ENCODE measurements at places on chromosomes 12 and 14.
A peak's percentile ranks its signal among the peaks of the same experiment; 100 is the strongest.

DNA sequence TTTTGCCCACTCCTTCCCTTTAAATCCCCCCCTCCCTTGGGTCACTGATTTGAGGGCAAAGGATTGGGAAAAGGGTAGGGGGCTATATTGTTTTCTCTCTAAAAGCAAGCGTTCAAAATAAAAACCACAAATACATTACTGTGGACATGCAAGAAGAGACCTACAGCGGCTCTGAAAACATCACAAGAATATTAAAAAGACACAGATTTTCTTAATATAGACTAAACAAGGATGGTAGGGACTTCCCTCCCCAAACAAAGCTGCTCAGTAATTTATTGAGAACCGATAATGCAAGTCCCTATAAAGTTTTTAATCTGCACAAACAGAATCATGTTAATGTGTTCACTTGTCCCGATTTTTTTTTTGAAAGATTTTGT is 12.9 kb downstream of the TBX3 start:
- no peak for DNase-seq

DNA sequence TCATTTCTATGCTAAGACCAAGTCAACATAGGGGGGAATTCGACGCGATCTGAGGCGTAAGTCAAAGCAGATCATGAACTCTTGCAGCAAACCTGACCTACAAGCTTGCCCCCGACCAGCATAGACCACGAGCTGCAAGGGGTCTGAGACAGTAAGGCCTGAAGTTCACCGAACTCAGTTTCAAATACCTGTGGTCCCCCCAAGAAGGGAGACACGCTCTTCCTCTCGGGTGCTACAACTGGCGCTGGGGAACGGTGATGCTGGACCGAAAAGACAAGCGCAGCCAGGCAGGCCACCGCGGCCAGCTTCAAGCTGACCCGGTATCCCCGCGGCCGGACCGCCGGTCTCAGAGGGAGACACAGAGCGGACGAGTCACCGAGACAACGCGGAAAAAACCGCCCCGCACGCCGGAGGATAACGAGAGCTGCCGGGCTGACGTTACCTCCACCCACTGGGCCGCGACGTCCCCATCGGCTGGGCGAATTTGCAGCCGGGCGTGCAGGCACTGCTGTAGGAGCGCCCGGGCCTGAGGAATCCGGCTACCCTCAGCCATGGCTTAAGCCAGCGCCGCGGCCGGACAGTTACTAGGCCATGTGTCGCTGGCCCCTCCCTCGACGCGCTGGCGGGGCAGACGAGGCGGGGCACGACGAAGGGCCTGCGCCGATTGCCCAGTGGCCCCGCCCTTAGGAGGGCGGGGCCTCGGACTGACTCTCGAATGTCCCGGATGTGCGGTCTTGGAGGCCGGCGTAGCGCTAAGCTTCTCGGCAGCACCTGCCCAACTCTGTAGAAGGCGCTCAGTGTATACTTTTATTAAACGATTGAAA is at the start of gene DTD2:
DTD2 (minus strand) TSS at position 666 of the 824 bp plus-strand sequence; CDS start at position 553, 113 bp downstream.
- peak; percentile 41 for DNase-seq

DNA sequence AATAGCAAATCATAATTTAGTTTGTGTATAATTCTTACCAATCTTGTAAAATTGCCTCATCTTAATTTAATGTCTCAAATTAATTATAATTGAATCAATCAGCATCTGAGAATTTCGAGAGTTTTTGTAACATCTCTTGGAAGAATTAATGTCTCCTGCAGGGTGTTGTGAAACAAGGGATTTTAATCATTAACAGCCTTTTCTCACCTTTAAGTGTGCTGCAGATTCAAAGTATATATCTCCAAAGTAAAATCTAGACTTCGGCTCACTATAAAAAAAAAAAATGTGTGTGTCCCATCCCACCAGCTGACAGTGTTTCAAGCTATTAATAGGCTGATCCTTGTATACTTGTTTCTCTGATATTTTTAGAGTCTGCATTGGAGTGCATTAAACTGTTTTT is 603.1 kb downstream of the ETNK1 start:
- no peak for DNase-seq

- DNase-seq, result no peak
These were observed 2.0 kb downstream of the FGF6 start for GRCh38 chr12:4443616-4444015.

- DNase-seq, result no peak
These were observed 25.6 kb upstream of the C12orf71 start for GRCh38 chr12:27107986-27108385.

DNA sequence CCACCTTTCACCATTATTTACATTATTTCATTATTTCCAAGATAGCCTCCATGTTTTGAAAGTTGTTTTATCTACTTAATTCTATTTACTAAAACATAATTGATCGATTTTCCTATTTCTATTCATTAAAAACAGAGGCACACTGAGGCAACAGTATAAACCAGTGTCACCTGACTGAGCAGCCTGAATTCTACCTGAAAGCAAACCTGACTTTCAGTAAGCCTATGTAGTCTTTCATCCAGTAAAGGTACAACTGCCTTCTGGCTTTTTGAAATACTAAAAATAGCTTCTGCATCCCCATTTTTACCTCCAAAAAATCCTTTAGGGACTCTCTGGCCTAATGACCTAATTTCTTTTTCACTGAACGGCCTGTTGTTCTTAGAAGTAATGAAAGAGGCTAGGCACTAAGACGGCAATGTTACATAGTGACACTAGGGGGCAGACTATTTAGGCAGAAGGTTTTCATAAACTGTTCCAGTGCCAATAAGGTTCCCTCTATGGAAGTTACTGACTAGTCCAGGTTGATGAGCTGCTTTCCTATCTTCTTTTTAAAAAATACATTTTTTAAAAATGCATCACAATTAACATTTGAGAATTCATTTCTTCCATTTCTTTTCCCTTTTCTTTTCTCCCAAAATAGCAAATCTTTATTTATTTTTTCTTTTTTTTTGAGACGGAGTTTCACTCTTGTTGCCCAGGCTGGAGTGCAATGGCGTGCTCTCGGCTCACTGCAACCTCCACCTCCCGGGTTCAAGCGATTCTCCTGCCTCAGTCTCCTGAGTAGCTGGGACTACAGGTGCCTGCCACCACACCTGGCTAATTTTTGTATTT is 17.5 kb downstream of the ANAPC5 start:
- DNase-seq, result no peak

DNA sequence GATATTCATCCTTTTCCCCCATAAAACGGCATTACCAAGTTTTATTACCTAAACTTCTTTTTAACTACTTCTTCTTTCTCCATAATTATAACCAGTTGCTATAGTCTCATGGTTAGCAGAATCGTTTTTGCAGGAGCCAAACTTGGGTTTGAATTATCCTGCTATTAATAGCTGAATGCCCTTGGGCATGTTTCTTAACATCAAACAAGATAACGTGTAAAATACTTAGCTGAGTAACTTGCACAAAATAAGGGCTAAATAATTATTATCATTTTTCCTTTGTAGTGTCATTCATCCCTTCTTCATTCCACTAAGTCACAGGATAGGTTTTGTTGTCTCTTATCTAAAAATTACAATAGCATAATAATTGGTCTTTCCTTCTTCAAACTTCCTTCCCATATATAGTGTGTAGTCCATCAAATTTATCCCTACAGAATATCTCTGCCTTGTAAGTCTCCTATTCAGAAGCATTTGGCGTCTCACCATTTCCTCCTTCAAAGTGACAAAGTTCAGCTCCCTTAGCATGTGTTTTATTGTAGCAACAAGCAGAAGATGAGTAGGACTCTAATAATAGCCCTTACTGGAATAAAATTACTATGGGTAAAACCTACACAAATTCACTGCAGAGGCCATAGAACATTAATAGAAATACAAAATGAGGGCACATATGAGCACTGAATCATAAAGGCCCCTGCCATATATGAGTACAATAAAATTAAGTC is 63.8 kb downstream of the FAR2 start:
- no peak for DNase-seq

GRCh38 chr12:7375145-7375543 is 68.8 kb downstream of the CD163L1 start:
- no peak for DNase-seq

DNA sequence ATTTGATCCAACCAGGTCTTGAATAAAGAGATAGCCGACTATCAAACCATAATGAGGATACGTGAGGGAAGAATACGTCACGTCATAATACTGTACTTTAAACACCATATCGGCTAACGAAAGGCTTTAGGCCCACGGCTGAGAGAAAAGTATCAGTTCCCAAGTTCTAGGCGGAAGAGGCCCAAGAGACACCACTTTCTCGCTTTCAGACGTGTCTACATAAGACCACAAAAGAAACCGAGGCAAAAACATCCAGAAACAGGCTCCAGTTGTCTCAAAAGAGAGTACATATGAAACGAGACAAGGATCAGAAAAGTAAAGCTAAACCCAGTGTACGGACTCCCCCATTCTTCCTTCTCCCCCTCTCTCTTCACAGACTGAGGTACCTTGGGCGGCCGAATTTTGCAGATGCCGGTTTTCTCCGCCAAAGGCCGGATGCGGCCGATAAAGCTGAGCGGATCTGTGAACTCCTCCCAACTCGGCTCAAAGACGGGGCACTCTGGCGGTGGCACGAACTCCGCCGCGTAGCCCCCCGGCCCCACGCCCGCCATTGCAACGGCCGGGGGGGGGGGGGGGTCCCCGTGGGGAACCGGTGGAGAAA is 479 bp downstream of the KDM5A start:
- DNase-seq, result no peak

DNA sequence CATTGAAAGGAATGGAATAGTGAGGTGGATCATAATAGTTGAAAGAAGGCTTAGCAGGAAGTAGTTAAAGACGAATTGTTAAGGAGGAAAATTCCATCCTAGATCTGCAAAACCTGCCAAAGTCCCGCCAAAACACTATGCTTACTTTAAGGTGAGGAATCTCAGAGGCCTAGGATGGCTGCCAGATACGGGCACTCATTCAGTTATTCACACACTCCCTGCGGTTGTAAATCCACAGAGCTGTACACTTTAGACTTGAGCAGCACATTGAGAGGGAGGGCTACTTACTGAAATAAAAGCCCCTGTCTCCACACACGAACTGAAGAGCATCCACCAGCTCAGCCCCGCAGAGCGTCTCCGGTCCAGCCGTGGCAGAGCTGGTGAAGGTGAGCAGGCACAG is 5.0 kb downstream of the IGF1 start:
- no peak for DNase-seq

DNA sequence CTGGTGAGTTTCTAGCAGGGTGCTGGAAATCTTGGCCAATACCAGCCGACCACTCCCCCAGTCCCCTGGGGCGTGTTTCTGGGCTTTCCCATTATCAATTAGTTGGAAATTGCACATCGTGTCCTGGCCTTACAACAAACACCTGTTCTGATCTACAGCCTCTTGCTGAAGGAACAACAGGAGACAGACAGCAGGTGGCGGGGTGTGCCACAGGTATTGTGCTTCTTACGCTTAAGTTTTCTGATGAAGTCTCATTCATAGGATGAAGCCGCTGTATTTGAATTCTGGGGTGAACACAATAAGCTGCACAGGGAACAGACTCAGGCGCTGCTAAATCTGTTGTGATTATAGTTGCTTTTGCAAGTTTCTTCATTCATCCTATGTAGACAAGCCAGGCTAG is 703 bp downstream of the HIGD1C start:
- DNase-seq, result no peak

GRCh38 chr14:78107166-78107565 is 63.0 kb upstream of the NRXN3 start:
- DNase-seq, result no peak

Data from GOT3 (cell line).